ENCODE measurements at places on chromosomes 2 and 18. TPM values are rescaled to one million over a fixed set of nuclear protein-coding genes. Genes with fewer than 3 reads are reported as not detected.

DNA sequence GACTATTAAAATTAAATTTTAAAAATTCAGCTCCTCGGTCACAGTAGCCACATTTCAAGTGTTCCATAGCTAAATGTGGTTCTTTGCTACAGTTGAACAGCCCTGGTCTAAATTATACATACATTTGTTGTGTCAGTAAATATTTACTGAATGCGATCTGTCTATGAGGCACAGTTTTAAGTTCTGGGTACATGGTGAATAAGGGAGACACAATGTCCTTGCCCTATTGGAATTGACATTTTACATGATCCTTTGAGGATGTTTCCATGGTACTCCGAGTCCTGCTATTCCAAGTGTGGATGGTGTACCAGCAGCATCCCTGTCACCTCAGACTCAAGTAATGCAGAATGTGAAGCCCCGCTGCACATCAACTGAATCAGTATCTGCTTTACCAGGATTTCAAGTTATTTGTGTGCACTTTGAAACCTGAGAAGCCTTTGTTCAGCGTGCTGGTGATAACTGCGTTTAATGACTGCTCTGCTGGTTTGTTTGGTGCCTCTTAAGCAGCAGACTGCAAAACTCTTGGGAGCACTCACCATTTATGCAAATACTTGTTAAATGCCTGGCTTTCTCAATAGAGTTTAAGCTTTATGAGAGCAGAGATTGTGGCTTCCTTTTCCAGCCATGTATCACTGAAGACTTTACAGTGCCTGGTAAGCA is 1.5 kb downstream of the GALNT1 start:
- peak overlapping the region; percentile 70 for H3K4me3 ChIP-seq
- ATAC-seq, result no peak
- peaks cover 3% of the 10 kb centered on the region for H3K27me3 ChIP-seq

DNA sequence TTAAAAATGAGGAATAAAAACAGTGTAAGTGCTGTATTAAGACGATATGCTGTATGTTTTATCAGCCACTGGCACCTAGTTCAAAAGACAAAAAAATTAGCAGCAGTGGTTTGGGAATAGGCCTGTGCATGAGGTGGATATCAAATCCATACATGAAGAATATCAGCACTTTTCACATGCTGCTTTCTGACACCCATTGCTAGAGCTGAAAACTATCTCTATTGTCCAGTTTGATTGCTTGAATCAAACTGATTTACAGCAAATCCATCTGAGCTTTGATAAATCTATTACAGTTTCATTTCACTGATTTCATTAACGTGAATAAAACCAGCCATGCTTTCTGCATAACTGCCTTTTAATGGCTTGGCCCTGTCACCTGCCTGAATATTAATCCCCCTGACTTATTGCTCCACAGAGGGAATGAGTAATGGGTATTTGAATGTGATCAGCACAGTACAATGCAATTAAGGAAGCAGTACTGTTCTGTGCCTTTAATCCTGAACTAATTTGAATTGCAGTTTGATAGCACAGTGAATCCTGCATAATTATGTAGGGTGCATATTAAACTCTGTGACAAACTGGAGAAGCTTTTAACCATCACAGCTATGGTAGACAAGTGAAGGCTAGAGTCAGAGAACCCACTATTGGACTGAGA is 154.0 kb downstream of the GPD2 start:
- no peak overlapping the region for H3K4me3 ChIP-seq
- no peaks in the 10 kb centered on the region for H3K36me3 ChIP-seq
- ATAC-seq, result no peak
- H3K27ac ChIP-seq, result no peak overlapping the region
- no peaks in the 10 kb centered on the region for H3K4me1 ChIP-seq

DNA sequence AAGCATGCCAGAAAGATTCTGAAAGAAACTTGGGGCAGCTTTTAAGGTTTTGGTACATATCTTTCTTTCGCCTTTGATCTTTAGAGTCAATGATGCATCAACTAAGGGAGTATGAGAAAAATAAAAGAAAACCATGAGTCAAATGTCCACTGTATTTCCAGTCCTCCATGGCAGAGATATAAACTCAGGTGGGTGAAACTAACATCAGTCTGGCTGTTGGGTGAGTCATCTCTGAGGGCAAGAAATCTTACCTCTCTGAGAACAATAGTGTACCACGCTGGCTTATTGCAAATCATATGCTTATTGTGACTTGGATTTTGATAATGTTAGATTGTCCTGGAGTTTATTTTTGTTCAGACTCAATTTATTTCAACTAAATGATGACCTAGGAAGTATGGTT is 521.0 kb downstream of the PLCL1 start:
- H3K27ac ChIP-seq, result no peak overlapping the region
- no peaks in the 10 kb centered on the region for H3K36me3 ChIP-seq
- ATAC-seq, result peak; percentile 81
- H3K27me3 ChIP-seq, result peaks cover 30% of the 10 kb centered on the region

DNA sequence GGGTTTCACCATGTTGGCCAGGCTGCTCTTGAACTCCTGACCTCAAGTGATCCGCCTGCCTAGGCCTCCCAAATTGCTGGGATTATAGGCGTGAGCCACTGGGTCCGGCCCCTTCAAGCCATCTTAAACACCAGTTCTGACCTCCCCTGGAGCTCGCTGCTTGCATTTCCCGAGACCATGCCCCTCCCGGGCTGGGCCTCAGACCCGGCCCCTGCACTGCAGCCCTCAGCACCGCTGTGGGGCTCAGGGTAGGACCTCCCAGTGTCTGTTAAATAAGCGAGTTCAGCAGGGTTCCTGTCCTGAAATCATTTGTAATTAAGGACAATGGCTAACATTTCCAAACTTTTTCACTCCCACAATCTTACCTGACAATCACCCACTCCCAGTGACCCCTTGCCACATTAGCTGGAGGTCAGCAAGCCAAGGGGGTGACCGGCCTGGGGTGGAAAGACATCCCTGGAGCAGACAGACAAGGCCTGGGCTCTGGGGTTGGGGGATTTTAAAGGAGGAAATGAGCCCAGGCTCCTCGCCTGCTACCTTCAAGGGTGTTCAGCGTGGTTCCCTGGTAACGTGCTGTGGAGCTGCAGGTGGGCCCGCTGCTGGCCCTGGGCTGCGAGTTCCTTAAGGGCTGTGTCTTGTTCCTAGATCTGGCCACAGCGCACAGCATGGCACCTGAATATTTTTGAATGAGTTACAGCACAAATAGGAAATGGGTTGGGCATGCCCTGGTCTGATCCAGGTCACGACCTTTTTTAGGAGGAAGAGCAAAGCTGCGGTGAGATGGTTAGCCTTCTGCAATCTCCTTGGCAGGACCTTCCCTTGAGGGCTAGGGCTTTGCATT is 15.1 kb downstream of the CYS1 start:
- peaks cover 5% of the 10 kb centered on the region for H3K4me1 ChIP-seq
- no peak overlapping the region for H3K27ac ChIP-seq

The NT5C1B gene
- not detected for total RNA-seq

The PSMA8 gene
- 0.58 TPM for total RNA-seq

- H3K36me3 ChIP-seq, result peaks cover 100% of the 10 kb centered on the region
- H3K27me3 ChIP-seq, result no peaks in the 10 kb centered on the region
- H3K4me3 ChIP-seq, result peak overlapping the region; percentile 81
These were observed 19.4 kb downstream of the CFLAR start for GRCh38 chr2:201135386-201135785.

DNA sequence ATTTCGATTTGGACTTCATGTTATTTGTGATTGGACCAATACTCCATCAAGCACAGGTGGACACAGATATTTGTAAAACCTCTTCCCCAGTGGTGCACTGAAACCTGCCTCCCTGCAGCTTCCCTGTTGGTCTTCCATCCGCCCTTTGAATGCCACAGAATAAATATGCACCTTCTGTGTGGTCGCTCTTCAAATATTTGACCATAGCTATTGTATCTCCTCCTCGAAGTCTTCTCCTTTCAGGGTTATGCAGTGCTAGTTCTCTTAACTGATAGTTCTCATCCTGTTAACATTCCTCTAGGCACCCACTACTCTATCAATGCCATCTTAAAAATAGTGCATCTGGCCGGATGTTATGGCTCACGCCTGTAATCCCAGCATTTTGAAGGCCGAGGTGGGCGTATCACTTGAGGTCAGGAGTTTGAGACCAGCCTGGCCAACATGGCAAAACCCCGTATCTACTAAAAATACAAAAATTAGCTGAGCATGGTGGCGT is 12.5 kb downstream of the SPATS2L start:
- no peaks in the 10 kb centered on the region for H3K27me3 ChIP-seq
- H3K27ac ChIP-seq, result no peak overlapping the region
- H3K4me3 ChIP-seq, result no peak overlapping the region
- no peak for ATAC-seq

DNA sequence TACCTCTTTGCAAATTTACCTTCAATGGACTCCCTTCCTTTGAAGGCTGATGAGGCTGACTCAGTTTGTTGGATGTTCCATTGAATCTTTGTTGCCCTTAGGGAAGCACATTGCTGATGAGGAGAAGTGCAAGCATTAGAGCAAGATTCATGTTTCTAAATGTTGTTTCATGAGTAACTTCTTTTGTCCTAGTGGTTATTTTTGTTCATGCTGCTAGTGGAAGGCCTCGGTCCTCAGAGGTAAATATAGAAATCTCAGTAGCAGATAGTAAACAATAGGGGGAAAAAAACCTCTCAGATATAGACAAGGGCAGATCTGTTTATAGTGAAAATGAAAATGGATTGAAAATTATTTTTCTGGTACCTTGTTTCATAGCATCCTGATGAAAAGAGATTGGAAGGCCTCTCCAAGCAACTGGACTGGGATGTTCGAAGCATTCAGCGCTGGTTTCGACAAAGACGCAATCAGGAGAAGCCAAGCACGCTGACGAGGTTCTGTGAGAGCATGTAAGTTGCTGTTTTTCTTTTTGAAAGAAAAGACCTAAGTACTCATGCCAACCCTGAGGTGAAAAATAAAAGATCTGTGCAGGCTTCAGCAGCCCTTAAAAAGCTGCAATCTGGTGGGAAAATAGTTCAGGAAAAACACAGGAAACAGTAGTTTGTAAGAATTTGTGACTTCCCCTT is 104.9 kb downstream of the CERS6 start:
- H3K4me1 ChIP-seq, result peaks cover 10% of the 10 kb centered on the region
- no peak overlapping the region for H3K27ac ChIP-seq
- no peaks in the 10 kb centered on the region for H3K27me3 ChIP-seq
- peaks cover 6% of the 10 kb centered on the region for H3K36me3 ChIP-seq
- H3K4me3 ChIP-seq, result no peak overlapping the region
- no peak for ATAC-seq

Data from activated T-helper 17 cell treated with anti-CD3 and anti-CD28 coated beads, Interleukin-2, amount 50 U/mL, for 72 hours (primary cell).